NCI-H1048 (cell line): ENCODE measurements at places on chromosomes 4 and X.

- no peak for DNase-seq
Observed at GRCh38 chrX:154115071-154115470, 17.6 kb upstream of the MECP2 start.

GRCh38 chr4:48032721-48033120 is 16.1 kb downstream of the NIPAL1 start:
- DNase-seq = no peak

GRCh38 chrX:39580043-39580442 is 517.7 kb downstream of the BCOR start:
- no peak for DNase-seq

DNA sequence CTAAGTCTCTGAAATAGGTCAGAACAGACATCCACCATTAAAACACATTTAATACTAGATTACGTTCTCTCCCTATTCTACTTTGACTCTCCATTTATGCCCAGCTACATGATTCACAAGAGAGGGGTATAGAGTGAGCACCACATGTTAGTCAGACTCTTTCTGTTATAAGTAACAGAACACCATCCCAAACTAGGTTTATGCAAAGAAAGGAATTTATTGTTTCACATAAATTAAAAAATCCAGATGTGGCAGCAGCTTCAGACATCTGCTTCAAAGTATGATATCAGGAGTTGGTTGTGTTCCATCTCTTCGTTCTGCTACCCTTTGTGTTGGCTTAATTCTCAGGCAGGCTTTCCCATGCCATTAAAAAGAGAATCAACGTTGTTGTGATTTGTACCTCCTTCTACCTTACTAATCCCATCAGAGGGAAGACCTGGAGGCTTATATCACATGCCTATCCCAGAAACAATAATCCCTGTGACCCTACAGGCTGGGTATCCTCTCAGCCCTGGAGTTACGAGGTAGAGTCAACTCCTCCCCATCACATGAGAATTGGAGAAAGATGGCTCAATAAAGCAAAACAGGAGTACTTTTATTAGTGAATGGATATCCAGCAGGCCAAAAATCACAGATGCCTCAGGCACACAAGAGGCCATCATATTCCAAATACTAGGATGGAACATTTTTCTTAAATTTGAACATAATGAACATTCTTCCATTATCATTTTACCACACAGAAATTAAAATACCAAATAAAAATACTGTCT is 163.2 kb downstream of the SLC7A11 start:
- no peak for DNase-seq

GRCh38 chrX:24081661-24082154 is 27.0 kb downstream of the EIF2S3 start:
- DNase-seq = no peak
